ENCODE measurements at places on chromosomes 3 and 15. TPM values are rescaled to one million over a fixed set of nuclear protein-coding genes. Genes with fewer than 3 reads are reported as not detected.

- DNase-seq = no peak
These were observed 21.4 kb upstream of the DYNC1LI1 start for GRCh38 chr3:32592011-32592410.

DNA sequence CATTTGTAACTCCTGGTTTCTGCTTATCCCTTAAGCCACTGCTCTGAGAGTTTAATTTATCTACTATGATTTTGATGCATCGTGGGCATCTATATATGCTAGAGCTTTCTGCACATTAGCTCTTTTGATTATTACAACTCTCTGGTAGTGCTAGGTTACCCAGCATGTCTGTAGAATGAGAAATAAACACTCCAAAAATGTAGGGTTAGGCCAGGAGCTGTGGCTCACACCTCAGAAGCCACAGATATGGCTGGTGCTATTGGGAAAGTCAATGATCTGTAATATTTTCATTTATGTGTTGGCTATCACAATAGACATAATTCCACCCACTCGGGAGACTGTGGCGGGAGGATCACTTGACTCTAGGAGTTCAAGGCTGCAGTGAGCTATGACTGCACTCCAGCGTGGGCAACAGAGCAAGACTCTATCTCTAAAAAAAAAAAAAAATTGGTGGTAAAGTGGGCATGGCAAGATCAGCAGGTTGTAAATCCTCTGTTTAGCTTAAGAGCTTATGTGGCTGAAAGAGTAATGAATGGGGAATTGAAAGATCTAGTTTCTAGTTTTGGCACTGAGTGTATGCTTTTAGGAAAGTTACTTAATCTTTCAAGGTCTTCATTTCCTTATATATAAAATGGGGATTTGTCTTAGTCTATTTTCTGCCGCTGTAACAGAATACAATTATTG lies 6.3 kb downstream of the TIGIT start:
- DNase-seq = no peak

- no peak for DNase-seq
These were observed 34.0 kb upstream of the ITGA11 start for GRCh38 chr15:68465861-68466560.

DNA sequence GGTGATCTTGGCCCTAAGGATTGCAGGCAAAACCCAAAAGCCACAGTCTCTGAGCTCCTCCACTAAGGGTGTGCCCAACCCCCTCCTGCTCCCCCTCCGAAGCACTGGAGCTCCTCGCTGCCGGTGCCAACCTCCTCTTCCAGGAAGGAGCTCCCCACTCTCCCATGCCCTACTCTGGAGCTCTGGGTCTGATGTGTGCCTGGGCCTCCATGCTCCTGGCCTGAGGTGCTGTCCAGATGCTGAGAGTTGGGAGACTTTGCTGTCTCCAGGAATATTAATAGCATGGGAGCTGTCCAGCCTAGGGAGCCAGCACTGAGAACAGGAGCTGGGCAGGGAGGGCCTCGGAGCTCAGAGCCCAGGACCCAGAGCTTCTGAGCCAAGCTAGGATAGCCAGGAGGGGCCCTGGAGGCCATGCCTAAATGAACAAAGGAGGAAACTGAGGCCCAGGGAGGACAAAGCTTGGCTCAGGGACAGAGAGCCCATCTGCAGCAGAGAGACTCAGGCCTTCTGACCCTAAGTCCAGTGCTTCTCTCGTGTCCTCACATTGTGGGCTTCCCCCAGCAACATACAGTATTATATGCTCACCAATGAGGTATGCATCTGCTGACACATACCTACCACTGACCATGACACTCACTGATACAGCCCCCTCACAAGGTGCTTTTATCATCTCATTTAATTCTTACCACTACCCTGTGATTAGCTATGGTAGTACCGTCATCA lies 36.9 kb upstream of the HERC1 start:
- DNase-seq = no peak

GRCh38 chr3:153621953-153622352 lies 459.9 kb downstream of the RAP2B start:
- no peak for DNase-seq

DNA sequence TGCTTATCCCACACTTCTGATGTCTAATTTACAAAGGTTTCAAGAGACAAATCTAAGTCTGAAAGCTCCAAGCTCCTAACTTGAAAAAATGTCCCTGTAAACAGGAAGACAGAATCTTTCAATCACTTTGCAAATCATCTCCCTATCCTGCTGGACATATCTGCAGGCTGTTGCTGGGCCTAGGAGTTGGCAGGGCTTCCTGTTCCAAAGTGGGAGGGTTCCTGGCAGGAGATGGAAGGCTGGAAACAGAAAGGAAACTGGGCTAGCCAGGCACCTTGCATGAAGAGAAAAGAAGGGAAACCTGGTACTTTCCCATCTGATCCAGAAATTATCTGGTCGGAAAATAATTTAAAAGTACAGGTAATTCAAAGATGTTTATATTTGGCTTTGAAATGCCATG lies 227.3 kb upstream of the IL12A start:
- no peak for DNase-seq

DNA sequence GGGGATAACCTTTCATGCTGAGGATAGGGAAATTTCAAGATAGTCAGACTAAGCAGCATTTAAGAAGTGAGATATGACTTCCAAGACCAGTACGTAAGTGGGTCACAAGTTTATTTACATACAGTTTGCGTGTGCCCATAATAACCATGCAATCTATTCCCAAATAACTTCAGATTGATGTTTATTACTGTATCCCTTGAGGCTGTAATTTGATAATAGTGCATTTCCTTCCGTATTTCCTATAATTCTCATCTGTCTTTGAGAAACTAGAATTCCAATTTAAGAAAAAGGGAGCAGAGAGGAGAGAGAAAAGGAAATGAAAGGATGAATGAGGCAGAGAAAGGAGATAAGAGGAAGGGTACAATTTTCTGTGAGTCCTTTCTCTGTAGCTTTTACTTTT lies 1073.1 kb downstream of the EPHA3 start:
- DNase-seq = no peak

The SERPINI2 gene
- total RNA-seq = not detected
